Hepatocyte (in vitro differentiated cells): ENCODE measurements at places on chromosomes 3 and 15.

- no peak for DNase-seq
Observed at GRCh38 chr15:100769043-100769974, 110.3 kb upstream of the ALDH1A3 start.

- DNase-seq: no peak
Observed at GRCh38 chr15:53791581-53791980, 32.1 kb upstream of the WDR72 start.

DNA sequence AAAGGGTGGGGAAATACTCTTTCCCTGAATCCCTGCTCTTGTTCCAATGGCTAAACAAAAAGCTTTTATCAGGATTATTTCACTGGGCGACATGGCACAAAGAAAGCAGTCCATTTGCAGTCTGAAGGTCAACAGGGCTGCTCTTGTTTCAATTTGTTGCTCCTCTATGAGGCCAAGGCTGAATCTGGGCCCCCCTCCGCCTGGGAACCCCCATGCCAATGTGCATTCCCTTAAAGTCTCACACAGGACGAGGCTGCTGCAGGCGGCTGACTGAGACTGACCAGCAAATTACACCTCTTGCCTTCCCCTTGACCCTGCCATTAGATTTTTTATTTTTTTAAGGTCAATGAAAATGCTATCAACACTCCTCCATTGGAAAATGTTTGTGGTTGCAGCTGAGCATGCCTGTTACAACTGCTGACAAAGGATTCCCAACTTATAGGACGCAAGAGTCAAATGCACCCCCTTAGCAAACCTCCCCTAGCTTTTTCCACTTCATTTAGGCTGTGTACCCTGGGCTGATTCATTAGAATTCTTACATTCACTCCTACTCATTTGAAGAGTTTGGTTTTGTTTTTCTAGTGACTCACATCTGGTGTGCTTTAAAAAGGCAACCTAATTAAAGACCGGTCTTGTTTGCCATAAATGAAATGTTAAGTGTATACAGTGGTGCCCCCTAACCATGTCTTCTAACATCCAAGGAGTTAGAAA is 60.8 kb upstream of the ARHGEF3 start:
- DNase-seq: no peak

GRCh38 chr3:178583963-178584575 is 47.8 kb downstream of the KCNMB2 start:
- DNase-seq: no peak

DNA sequence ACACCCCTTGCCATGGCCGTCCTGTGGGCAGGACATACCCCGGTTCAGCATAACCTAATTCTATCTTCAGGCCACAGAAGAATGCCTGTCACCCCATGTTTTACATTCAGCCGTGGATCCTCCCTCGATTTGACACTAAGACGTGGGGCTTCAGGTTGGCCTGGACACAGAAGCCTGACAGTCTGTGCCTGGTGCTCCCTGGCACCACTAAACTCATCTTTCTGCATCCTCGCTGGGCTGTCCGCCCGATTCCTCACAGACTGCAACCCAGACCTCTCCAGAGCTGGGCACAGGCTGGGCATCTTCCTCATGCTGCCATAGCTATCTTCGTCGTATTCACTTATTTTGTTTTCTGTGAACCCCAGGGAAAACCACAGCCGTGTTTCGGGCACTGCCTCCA is 117.8 kb upstream of the IQSEC1 start:
- DNase-seq: no peak

DNA sequence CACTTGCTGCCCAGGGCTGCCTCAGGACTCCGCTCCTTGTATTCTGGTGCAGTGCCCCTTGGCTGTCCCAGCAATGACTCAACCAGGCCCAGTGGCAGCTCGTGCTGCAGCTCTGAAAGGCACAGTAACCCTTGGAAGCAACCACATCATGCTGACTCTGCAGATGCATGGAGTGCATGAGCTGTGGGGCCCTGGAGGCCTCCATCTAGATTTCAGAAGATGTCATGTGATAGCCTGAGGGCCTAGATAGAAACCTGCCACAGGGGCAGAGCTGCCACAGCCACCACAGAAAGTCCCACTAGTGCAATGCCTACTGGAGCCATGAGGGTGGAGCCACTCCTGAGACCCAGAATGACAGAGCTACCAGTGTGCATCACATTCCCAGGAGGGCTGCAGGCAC is 117.1 kb upstream of the SMAD3 start:
- DNase-seq: peak; percentile 54

DNA sequence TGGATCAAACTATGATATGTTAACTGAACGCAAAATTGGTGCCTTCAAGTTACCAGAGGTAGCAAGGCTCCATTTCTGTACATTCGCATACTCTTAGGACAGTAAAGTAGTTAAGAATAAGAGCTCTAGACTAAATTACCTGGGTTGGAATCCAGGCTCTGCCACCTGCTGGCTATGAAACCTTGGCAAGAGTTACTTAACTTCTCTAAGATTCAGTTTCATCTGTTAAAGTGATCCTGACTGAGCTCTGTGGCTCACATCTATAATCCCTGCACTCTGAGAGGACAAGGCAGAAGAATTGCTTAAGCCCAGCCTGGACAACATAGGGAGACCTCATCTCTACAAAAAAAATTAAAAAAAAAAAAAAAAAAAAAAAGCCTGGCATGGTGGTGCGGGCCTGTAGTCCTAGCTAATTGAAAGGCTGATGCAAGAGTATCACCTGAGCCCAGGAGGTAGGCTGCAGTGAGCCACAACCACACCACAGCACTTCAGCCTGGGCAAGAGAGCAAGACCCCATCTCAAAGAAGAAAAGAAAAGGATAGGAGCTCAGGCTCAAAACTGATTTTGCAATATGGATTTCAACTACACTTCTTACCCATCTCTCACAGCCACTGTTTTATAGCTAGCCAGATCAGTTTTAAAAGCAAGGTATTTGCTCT is 21.3 kb downstream of the GSK3B start:
- DNase-seq: no peak

- no peak for DNase-seq
Observed at GRCh38 chr3:73475175-73475574, 149.6 kb downstream of the PDZRN3 start.

GRCh38 chr3:37024092-37024491 is 30.8 kb downstream of the MLH1 start:
- DNase-seq: no peak

DNA sequence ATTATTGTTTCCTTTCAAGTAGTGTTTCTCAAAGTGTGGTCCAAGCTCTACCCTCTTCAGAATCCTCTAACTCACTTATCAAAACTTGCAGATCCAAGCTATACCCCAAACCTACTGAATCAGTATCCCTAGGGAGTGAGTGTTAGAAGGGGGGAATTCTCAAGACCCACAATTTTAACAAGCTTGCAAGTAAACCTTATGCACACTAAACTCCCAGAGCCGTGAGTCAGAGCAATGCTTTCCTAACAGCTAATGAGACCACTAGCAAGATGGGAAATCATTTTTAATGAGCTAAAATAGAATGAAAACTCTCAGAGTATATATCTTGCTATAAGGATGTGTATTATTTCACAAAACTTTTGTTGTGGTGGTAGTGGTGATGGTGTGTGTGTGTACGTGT is 41.1 kb upstream of the SRGAP3 start:
- no peak for DNase-seq

DNA sequence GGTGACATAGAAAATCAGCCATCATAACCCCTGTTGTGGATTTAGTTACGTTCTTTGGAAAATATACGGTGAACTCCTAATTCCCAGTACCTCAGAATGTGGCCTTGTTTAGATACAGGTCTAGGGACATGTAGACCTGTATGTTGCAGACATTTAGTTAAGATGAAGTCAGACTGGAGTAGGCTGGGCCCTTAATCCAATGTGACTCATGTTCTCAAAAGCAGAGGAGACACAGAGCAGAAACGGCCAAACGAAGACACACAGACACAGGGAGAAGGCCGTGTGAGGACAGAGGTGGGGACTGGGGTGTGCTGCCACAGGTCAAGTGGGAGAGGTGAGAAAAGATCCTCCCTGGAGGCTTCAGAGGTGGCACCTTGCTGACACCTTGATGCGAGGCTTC is 119.0 kb upstream of the PROK2 start:
- DNase-seq: no peak

GRCh38 chr3:53709256-53709655 is 137.0 kb downstream of the CHDH start:
- no peak for DNase-seq

DNA sequence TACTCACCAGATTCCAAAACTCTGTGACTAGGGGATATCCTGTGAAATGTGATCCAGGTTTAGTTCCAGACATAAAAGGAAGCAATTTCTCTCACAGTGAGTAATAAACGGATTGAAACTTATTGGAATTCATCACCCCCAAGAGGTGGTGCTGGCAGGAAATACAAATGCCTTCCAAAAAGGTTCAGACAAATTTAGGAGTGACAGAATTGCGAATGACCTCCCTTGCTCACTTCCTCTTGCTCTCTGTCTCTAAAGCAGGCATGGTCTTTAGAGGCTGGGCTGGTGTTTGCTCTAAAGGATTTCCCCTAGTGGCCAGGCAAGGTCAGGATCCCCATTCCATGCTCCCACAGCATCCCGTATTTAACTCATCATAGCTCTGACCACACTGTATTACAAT is 449.4 kb upstream of the PPP2R3A start:
- no peak for DNase-seq

DNA sequence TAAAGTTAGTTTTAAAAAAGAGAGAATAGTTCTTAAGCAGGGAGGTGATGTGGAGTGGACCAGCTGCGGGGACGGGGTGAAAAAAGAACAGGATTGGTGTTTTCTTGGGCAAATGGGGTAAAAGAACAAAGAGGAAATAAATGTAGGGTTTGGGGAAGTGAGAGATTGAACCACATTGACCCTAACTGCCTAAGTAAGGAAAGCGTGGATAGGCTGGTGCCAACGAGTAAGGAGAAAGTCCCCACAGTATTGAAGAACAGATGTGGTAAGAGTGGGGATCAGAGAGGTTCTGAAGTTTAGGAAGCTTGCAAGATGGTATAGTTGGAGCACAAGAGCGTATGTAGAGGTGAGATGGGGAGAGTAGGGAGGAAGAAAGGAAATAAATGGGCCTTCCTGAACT is 17.0 kb downstream of the IREB2 start:
- DNase-seq: no peak

GRCh38 chr3:98886525-98886924 is 15.0 kb downstream of the DCBLD2 start:
- DNase-seq: no peak

- DNase-seq: no peak
Observed at GRCh38 chr15:61613729-61614128, 384.6 kb upstream of the RORA start.

DNA sequence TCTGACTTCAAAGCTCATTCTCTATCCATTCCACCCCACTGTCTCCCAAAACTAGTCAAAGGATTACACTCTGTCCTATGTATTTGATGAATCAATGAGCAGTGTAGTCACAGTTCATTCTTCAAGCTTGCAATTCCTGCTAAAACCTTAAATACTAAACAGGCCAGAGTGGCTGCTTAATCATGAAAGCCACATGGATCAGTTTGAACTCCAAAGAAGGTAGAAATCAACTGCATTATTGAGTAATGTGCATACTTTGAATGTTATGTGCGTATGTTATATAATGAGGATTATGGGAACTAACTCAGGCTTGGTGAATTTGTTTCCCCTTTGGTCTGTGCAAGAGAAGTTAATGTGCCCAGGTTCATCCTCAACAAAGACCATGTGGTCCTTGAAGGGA is 45.4 kb downstream of the PRICKLE2 start:
- DNase-seq: no peak

GRCh38 chr3:72641684-72642083 is 206.6 kb downstream of the SHQ1 start:
- no peak for DNase-seq

GRCh38 chr3:72161881-72162595 is 377.1 kb upstream of the PROK2 start:
- DNase-seq: peak; percentile 61

- DNase-seq: no peak
Observed at GRCh38 chr15:99485153-99485961, 80.4 kb upstream of the MEF2A start.

- no peak for DNase-seq
Observed at GRCh38 chr15:60704129-60704528, 225.2 kb upstream of the ICE2 start.

DNA sequence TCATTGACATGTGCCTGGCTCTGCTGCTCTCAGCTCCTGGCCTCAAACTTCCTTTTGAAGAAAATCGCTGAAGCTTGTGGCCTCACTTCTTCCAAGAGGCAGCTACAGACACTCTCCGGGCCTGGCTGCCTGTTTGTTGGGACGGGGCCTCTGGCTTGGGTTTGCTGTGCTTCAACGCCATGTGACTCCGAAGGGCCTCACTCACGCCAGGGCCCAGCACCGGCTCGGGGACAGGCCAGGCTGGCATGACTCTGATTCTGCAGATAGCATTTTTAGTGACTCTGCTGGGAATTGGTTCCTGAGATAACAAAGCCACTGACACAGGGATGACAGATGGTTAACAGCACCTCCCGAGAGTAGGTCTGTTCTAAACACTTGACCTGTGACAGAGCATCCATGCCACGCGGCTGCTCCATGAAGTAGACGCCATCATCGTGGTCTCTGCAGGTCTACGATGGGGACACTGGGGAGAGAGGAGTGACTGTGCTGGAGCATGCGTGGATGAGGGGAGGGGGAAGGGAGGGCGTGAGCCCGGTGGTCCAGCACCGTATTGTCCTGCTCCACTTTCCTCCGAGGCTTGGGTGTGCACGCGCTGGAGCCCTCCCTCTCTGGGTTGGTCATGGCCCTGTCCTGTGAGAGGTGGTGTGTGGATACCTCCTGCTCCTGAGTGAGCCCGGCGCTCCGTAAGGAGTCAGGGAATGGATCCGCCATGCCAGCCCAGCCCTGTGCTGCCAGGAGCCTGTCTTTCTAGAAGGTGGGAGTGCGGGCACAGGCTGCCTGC is 133.6 kb downstream of the TJP1 start:
- no peak for DNase-seq

DNA sequence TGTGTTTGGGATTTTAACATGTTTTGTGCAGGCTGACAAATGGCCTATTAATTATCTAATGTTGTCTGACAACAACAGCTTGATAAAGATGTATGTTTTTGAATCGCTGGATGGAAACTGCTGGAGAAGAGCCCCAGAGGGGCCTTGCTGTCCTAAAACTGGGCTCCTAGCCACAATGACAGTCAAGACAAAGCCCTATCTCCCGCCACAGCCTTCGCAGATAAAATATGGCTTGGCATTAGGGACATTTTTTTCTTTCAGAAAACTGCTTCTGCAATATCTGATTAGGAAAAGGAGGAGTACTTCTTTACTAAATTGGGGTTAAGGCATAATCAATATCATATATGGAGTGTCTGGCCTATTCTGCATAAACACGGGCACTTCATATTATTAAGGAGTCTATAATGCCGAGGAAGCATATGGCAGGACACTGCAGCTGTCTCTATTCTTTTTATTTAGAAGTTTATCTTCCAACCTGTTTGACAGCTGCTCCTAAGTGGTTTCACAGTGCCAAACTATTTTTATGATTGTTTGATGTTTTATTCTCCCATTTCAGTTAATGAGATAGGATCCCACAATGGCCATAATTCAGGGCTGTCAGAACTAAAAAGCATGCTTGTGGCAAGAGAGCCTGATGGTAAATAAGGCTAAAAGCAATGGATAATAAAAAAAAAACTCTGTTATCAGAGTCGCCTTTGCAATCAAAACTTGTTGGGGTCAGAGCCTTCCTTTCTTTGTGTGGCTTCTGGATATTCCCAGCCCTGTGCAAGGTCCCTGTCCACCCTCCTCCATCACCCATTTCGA is 210.1 kb downstream of the MECOM start:
- no peak for DNase-seq

- no peak for DNase-seq
Observed at GRCh38 chr15:38991701-38992100, 427.1 kb upstream of the RASGRP1 start.
